ENCODE measurements at places on chromosomes 1 and 21.
A peak's percentile ranks its signal among the peaks of the same experiment; 100 is the strongest.

GRCh38 chr1:211497489-211498045, 5.6 kb upstream of the RD3 start:
- no peak for DNase-seq

DNA sequence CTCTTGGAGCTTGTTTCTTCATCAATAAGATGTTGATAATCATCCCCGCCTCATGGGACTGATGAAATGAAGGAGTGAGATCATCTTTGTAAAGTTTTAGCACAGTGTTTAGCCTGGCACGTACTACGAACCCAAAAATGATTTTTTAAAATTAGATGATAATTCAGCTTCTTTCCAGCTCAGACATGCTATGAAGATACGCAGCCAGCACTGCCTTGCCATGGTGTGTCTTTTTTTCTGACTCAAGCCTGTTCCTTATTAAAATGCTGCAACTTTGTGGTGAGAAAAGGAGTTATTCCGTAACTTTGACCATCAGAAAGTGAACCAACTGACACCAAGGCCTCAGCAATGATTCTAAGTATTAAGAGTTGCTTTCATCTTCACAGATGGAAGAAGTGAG, 269.0 kb downstream of the LTN1 start:
- no peak for DNase-seq

DNA sequence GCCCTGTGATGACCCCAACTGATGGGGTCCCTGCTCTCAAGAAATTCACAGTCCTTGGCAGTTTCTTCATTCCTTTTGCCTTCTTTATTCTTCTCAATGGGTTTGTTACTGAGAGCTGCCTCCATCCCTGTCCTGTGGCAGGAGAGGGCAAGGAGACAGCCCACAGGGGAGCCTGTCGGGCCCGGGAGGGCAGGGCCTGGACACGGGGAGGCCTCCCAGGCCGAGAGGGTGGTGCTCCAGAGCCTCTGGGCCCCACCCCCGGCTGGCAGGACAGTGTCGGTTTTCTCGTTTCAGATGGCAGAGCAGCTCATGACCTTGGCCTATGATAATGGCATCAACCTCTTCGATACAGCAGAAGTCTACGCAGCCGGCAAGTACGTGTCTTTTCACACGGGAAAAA, 36.2 kb downstream of the KCNAB2 start:
- no peak for DNase-seq

- DNase-seq, result no peak
Observed at GRCh38 chr1:21514245-21514644, 5.0 kb downstream of the ALPL start.

GRCh38 chr1:110293601-110294104, 45.5 kb upstream of the RBM15 start:
- DNase-seq, result no peak

DNA sequence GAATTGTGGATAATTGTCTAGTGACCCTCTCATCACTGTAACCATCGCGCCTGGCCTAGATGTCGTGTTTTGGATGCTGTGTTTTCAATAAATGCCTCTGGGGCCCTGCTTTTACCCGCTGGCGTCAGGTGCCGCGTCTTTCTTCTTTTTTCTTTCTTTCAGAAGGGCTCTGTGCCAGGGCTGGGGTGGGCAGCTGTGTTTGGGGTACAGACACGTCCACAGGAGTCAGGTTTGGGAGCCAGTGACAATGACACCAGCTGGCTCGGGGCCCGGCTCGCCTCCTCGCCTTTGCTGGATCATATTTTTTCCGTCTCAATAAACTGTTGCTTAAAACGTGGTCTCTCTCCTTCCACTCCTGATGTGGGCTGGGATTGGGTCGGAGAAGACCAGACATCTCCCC, 16.1 kb downstream of the TMEM201 start:
- DNase-seq, result no peak

- DNase-seq, result no peak
Observed at GRCh38 chr21:39882151-39882838, 15.1 kb downstream of the PCP4 start.

- no peak for DNase-seq
Observed at GRCh38 chr1:173113015-173113741, 62.4 kb upstream of the TNFSF18 start.

GRCh38 chr1:84442256-84442655, 36.8 kb upstream of the RPF1 start:
- peak; percentile 6 for DNase-seq

DNA sequence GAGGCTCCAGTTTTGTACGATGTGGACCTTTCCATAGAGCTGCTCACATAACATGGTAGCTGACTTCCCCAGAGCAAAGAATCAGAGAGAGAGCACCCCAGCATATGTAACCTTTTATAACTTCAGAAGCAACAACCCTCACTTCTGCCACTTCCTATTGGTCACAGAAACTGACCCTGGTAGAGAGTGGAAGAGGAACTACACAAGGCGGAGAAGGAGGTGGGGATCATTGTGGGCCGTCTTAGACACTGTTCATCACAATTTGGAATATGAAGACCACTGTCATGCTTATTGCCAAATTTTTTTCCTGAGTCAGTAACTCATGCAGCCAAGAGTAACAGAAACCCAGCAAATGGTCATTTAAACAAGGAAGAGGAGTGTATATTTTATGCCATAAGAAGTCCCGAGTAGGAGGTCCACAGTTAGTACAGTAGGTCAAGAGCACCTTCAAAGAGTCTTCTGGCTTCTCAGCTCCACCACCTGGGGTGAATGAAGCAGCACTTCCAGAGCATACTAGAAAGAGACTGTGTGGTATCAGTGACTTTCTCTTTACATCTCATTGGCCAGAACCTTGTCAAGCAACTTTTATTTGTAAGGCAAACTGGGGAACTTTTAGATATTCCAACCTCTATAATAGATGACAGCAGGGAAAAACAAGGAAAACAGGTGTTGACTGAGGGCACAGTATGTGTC, 71.8 kb downstream of the ODF2L start:
- no peak for DNase-seq

DNA sequence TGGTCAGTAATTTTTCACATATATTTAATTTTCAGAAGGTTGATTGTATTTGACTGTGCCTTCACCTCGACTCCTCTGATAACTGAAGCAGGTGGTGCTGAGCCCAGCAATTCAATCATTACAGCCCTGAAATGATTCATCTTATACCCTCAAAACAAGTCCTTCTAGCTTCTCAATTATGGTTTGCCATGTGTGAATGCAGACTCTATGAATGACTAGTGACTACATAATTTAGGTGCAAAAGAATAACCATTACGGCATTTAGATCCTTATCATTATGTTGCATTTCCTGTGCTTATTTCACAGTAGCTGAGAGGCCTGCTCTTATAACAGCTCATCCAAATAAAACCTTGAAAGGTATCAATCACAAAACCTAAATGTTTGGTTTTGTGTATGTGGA, 54.0 kb upstream of the COL11A1 start:
- DNase-seq, result no peak

- no peak for DNase-seq
Observed at GRCh38 chr1:209199822-209200221, 383.7 kb upstream of the CAMK1G start.

- no peak for DNase-seq
Observed at GRCh38 chr1:155831279-155831976, 25.6 kb downstream of the GON4L start.

DNA sequence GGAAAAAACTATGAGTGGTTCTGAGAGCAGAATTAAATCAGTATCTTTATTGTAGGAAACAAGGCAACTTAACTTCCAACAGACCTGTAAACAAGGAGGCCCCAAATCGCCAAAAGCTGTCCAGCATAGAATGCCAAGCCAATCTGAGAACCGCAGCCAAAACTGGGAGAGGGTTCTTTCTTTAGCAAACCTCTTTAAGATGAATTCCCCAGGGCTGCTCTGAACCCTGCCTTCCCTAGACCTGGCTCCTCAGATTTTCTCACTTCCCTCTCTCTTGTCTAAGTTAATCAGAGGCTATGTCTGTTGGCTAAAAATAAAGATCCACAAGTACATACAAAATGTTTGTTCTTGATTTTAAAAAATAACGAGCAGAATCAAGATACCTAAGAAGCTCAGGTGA, 141.4 kb downstream of the SMYD3 start:
- DNase-seq, result no peak

- no peak for DNase-seq
Observed at GRCh38 chr1:183025782-183026774, 2.9 kb downstream of the LAMC1 start.

DNA sequence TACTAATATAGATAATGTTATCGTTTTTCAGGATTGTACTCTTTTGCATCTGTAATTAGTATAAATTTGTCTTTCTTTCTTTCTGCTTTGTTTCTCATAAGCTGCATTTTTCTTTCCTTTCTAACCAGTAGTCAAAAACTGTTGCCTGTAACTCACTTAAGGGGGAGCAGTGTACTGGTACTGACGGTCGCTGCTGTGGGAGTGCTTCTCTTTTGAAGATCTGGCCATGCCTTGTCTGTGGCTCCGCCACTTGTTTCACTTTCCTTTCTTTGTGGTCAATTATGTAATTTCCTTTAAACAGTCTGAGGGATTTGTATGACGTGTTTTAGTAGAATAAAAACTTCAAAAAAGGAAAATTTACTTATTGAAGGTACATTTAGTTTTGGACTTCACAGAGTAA, 37.0 kb downstream of the MIA3 start:
- DNase-seq, result no peak

DNA sequence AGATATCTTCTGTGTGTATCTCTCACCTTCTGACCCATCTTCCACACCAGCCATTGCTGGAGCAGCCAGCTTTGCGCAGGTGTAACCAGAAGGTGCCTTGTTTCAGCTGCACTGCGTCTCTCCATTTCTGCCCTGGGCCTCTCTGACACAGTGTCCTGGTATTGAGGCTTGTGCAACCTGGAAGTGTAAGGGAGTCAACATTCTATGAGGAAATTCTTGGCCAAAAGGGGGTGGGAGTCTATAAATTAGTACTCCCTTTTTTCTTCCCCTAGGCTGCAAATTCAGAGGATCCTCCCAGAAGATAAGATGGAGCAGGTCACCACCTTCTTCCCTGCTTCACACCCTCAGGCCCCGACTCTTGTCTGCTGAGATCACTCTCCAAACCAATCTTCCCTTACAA, 109.1 kb downstream of the MRPS6 start:
- DNase-seq, result no peak

DNA sequence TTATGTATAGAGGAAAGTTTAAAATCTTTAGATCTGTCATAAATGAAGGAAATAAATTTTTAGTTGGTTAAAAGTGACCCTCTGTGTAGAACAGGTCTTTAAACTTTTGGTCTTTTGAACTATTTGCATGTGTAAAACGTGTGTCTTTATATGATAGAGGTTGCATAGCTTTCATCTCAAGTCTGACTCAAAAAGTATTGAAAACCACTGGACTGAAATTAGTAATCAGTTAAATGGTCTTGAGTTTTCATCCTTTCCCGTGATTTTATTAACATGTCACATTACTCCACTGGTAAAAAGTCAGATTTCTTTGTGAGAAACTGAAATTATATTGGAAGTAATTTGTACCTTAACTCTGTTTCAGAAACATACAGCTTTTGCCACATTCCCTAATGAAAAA, 1.8 kb downstream of the RNPC3 start:
- no peak for DNase-seq

- no peak for DNase-seq
Observed at GRCh38 chr1:205907794-205908193, 35.5 kb downstream of the SLC26A9 start.

GRCh38 chr1:3135744-3136455, 66.9 kb downstream of the PRDM16 start:
- DNase-seq, result no peak

DNA sequence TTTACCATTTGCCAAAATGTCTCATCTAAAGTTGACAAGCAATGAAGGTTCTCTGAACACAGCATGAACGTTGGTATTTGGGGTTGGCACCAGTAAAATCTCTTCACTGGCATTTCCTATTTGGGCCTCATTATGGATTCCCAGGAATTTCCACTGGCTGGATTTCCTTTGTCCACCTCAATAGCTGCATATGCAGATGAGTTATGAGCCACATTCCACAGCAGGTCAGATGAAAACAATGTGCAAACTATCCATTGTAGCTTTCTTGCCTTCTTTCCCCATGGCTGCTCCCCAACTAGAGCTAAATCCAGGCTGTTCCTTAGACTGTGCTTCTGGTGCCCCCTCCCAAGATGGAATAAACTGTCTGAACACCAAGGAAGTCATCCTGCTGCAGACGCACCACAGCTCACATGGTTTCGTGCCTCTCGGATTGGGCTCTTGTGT, 168.1 kb upstream of the FGGY start:
- DNase-seq, result no peak

- no peak for DNase-seq
Observed at GRCh38 chr1:117370071-117370470, 2.8 kb downstream of the MAN1A2 start.

- no peak for DNase-seq
Observed at GRCh38 chr1:155893389-155894142, 17.6 kb downstream of the RIT1 start.

GRCh38 chr1:49183489-49183888, 406.8 kb upstream of the BEND5 start:
- DNase-seq, result no peak

- no peak for DNase-seq
Observed at GRCh38 chr1:39105841-39106765, 80.0 kb downstream of the NDUFS5 start.

GRCh38 chr1:59233444-59233843, 63.5 kb upstream of the FGGY start:
- DNase-seq, result no peak

GRCh38 chr1:17125756-17126237, 6.5 kb upstream of the PADI2 start:
- peak; percentile 74 for DNase-seq

DNA sequence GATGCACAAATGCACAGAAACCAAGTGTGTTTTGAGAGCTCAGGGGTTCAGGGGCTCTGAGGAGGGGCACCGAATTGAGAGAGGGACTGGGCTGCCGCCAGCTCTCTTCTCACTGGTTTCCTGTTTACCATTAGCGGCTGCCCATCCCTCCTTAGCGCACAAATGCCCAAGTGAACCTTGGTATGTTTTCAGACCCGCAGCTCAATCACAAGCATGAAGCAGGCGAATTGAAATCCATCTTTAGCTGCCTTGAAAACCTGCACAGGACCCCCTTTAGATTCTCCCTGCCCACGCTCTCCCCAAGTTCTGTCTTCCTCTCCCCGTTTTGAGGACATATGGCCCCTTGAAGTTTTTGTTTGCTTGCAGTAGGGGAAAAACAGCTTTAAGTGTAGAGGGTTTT, 61.1 kb upstream of the ACOT11 start:
- DNase-seq, result no peak

DNA sequence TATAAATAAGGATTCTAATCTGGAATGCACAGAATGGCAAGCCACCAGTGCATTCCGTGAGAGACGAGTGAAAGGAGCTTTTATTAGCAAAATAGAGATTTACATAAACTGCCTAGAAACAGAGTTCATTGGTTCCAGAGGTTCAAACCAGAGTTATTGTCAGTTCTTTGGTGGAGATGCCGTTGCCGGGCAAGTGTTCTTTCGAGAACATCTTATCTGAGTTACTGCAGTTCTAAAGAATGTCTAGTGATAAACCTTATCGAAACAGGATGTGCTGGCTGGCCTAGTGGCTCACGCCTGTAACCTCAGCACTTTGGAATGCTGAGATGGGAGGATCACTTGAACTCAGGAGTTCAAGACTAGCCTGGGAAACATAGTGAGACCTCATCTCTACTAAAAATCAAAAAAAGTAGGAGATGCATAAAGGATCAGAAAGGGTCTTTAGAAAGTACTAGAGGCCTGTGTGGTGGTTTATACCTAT, 19.9 kb upstream of the EVI5 start:
- peak; percentile 4 for DNase-seq

GRCh38 chr1:156828400-156829124, 11.9 kb upstream of the SH2D2A start:
- DNase-seq, result no peak
